ENCODE measurements at places on chromosomes 4 and X.

- DNase-seq = no peak
Observed at GRCh38 chr4:112674376-112674775, 37.4 kb downstream of the LARP7 start.

- DNase-seq = no peak
Observed at GRCh38 chr4:168723569-168723968, 226.7 kb downstream of the PALLD start.

DNA sequence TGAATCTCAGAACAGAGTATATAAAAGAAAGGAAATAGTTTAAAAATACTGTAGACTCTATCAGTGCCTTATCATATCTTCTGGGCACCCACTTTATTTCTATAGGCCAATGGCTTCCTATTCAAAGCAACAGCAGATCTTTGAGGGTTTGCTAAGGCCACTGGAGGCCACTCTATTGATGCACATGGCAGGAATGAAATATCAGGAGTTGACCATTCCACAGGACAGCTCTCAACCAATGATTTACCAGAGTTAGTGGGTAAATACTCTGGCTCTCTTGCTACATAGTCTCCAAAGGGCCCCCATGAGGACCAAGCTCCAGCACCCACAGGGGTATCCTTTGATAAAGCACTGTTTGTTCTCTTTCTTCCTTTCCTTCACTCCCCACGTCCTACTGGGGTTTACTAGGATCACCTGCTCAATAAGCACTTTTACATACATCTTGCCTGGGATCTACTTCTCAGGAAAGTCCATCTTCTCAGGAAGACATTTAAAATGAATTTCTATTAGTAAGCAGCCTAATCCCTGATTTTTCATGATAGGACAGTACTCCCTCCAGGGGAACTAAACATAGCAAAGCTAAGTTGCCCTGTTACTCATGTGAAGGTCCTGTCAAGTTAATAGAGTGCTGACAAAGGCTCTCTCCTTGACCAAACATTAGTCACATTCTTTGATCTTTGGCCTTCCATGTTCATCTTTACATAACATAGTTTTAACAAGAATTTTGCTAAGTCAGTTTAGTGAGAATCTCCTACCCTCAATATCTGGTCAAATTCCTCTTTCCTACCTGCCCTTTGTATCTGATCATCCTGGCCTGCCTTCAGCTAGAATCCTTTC lies 459.7 kb downstream of the GRXCR1 start:
- no peak for DNase-seq

DNA sequence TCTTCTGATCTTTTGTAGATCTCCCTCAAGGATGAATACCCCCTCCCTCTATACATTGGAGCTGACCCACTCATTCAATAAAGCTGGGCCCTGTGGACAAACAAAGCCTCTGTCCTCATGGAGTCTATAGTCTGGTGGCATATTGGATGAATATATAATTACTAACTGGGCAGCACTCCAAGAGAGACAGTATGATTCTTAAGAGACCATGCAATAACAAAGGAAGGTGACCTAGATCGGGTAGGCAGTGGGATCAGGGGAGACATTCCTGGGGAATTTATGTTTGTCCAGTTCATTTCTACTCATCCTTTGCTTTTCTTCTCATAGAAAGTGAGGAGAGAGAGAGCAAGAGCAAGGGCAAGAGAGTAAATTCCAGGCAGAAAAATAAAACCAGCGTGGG lies 23.5 kb upstream of the CXCL13 start:
- DNase-seq = no peak

All from inflammatory macrophage treated with lipopolysaccharide for 4 hours (primary cell).